Activated CD4-positive, alpha-beta memory T cell treated with anti-CD3 and anti-CD28 coated beads for 36 hours (primary cell): ENCODE measurements at places on chromosomes 6 and 20. TPM values are rescaled to one million over a fixed set of nuclear protein-coding genes. Genes with fewer than 3 reads are reported as not detected.

- DNase-seq, result no peak
These were observed 1292.6 kb upstream of the MAP3K7 start for GRCh38 chr6:91879386-91879995.

DNA sequence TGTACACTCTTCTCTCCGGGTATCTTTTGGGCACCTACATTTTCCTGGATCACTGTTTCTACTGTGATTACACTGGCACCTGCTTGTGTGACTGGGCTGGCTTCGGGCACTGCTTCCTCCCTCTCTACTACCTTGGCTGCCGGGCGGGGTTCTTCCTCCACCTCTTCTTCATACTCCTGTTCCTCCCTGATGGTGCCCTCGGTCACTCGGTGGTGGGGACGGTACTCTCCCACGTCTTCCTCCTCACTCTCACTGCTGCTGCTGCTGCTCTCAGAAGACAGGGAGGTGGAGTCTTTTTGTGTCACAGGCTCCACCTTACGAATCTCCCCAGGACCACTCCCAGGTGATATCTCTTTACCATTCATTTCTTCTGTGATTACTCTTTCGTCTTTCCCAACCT, 42.5 kb downstream of the SMLR1 start:
- DNase-seq, result no peak

DNA sequence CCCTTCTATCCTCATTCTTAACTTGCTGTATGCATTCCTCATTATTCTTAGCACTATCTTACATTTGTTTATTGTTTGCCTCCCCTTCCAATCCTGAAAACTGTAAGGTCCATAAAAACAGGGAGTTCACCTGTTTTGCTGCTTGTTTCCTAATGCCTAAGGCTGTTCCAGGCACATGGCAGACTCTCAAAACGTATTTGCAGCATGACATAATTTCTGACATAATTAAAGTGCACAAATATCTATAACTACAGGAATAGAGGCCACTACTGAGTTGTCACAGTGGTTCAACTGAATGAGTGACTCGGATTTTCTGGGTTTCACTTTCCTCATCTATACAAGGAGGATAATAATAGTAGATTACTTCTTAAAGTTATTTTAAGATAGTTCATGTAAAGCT, 83.0 kb downstream of the HFE start:
- no peak for DNase-seq

GRCh38 chr6:157229132-157229618, 94.1 kb downstream of the TMEM242 start:
- DNase-seq, result no peak

GRCh38 chr6:2257363-2257762, 12.0 kb upstream of the GMDS start:
- DNase-seq, result no peak

DNA sequence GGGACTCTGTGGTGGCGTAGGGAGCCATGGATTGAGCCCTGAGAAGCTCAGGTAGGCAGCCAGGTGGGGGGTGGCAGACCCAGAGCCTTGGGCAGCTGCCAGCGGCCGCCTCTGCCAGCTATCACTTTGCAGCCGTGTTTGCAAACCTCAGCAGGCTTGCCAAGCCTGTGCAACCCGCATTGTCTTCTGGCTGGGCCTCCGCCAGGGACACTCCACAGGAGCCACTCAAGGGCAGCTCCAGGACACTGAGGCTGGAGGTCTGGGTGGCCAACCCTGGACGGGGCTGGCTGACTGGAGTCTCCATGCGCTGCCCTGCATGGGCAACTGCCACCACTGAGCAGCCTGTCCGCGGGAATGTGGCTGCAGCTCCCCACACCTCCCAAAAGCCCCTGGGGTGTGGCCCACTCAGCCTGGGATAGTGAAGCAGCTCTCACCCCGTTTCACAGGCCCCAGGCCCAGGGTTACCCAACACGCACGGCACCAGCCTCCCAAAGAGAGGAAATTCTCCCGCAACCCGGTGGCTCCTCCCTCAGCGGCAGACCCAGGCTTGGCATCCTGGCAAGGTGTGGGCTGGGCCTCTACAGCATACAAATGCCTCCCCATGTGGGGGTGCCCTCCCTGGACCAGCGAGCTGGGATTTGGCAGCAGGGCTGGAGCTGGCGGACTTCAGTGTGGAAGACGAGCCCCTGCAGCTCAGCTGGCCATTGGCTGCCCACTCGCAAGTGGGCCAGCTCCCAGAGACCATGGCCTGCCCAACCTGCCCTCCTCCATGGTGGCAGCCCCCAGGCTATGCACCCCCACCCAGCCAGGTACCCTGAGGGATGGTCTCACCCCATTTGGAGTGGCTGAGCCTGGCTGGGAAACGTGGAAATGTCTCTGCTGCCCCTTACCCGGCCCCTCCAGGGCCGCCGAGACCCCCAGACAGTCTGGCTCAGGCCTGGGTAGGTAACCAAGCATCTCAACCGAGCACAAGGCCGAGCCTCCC, 2.9 kb downstream of the CHRNA4 start:
- DNase-seq, result no peak

DNA sequence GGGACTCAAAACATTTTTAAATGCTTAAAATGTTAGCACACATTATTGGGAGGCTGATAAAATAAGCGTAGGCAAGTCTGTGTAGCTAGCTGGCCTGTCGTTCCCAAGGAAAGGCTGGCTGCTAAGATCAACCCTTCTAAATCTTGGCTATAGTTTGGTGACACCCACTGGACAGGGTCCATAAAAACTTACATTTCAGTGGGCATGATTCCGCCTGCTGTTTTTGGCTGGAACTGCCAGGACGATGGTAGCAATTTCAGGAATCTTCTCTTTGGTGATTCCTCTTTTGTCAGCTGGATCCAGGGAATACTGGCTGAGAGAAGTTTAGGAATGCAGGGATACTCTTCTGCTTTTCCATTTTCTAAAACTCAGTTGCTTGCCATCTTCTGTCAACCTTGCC, 162.2 kb downstream of the NKAIN2 start:
- DNase-seq, result no peak

CNR1 gene
- total RNA-seq, result not detected

CBFA2T2 gene
- 10.9 TPM for total RNA-seq

- DNase-seq, result peak; percentile 62
These were observed 114.4 kb upstream of the PRND start for GRCh38 chr20:4607287-4607713.

DNA sequence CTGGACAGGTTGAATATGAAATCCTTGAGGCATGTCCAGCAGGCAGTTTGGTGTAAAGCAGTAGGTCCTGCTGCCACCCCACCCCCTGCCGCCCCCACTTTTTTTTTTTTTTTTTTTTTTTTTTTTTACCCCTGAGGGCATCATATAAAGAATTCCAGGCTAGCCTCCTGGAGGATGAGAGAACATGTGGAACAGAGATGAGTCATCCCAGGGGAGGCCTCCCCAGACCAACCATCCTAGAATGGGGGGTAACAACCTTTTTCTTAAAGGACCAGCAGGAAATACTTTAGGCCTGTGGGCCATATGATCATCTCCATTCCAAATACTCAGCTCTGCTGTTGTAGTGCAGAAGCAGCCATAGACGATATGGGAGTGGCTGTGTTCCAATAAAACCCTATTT, 170.9 kb downstream of the GJA10 start:
- DNase-seq, result no peak

DNA sequence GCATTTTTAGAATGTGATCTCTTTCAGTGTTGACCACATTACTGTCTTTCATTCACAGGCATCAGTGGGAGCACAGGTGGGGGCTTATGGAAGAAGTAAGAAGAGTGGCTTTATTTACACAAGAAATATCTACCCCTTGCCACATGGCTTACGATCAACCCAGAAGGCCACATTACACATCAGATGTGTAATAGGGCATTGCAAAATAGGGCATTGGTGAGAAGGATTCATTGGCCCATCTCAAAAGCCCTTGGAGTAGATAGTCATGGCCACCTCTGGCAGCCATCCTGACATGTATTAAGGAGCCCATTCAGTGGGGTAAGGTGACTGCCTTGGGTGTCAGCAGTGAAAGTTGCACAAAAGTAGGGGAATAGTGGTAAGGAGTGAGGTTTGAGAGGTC, 97.5 kb downstream of the MAFB start:
- DNase-seq, result no peak

GRCh38 chr6:106825156-106825555, 149.4 kb downstream of the CD24 start:
- DNase-seq, result no peak

DNA sequence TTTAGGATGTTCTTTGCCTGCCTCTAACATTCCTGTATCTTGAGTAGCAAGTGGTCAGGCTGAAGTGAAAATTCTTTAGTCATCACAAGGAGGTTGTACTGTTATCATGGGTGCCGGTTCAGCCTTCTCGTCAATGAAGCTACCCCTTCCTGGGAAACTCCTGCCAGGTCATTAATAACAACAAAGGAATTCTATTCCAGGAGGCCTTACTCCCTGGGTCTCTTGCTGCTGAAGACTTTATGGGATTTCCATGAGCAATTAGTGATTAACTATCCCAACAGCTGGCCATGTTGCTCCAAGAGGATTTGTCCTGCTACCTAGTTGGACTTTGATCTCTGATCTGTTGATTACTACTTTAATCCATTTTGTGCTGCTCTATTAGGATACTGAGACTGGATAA, 62.7 kb upstream of the ELOVL5 start:
- DNase-seq, result no peak

DNA sequence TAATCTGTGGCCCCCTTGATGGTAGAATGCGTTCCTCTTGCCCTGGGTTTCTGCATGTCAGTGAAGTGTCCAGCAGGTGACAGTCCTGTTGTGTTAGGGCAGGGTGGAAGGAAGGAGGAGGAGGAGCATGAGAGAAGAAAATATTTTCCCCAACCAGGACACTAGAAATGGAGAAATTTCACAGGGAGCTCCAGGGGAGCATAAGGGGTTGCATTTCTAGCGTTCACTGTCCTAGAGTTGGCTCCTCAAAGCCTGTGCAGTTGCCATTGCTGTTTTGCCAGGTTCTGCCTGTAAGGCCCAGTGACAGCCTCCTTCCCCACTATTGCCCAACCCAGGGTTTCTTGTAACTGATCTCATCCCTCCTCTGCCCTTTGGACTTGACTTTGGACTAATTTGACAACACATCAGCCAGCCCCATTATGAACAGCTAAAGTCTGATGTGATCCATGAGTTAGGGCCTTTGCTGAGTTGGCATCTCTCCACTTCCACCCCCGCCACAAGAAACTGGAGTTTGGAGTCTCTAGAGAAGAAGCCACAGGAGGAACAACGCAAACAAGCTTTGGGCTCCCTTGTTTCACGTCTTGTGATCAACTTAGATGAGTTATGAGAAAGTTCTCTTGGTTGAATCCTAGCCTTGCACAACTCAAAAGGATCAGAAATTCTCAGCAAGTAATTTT, 14.0 kb upstream of the FAM50B start:
- DNase-seq, result no peak

GPR63 gene
- total RNA-seq, result 1.7 TPM

GRCh38 chr6:21780141-21780540, 186.6 kb downstream of the SOX4 start:
- DNase-seq, result no peak

TP53TG5 gene
- 0.55 TPM for total RNA-seq

GRCh38 chr20:20095114-20095872, 43.0 kb downstream of the CFAP61 start:
- DNase-seq, result no peak

DNA sequence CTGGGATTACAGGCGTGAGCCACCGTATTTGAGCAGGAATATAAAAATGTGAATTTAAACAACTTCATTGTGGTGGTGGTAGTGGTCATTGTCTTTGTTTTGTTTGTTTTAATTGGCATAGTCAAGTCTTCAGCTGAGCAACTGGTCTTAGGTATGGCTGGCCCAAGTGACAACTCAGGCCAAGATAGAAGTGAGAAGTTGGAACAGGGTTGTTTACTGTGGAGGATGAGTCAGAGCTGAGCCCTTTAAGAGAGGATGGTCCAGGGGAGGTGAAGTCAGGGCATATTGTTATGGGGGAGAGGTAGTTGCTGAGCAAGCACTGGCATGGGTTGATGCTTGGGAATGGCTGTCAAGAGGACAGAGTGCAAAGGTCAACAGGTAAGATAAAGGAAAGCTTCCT, 308.2 kb downstream of the FARS2 start:
- DNase-seq, result no peak

- DNase-seq, result no peak
These were observed 15.5 kb upstream of the GSTA3 start for GRCh38 chr6:52925042-52925441.

DNA sequence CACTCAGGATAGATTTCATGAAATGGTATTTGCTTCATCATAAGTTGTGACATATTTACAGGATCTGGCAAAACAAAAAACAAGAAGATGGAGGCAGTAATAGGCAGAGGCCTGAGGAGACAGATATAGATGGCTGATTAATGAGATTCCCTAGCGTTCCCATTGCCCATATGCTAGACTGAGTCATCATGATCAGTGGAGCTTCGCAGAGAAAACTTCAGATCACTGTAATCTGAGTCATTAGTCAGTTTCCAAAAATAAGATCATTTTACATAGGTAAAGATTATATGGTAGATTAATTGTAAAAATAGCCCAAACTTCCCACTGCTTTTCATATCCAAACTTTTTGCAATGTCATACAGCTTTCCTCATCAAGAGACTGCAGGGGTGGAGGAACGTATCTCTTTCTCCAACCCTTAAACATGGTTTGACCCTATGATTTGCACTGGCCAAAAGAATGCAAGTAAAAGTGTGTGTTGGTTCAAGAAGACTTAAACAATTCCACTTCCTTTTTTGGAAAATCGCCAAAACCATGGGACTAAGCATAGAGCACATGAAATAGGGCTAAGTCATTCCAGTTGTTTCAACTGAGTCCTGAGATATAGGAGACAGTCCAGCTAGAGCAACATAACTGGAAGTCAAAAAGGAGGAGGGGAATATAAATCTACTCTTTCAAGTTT, 626.0 kb downstream of the RNF144B start:
- no peak for DNase-seq

GRCh38 chr6:111195656-111196055, 108.4 kb downstream of the SLC16A10 start:
- DNase-seq, result no peak

- DNase-seq, result no peak
These were observed 129.0 kb downstream of the TAF4 start for GRCh38 chr20:61936701-61937131.

DNA sequence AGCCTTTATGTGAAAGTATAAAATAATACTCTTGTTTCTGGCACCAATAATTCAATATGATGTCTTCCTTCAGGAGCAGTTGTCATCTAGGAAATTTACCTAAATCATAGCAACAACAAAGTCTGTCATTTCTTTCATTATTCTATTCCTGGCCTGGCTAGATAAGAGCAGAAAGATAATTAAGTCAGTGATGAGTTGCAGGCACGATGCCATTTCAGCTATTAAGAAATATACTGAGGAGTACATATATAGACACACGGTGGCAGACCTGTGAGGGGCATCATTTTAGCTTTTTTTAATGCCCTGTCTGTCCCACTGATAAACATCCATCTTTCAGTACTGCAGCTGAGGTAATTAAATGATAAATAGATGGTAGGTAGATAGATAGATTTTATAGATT, 756.1 kb upstream of the EPHA7 start:
- no peak for DNase-seq

GRCh38 chr6:2839982-2840748, 1.5 kb downstream of the SERPINB1 start:
- no peak for DNase-seq
